Fibroblast of the conjunctiva (primary cell): ENCODE measurements at places on chromosomes 6 and 20.

DNA sequence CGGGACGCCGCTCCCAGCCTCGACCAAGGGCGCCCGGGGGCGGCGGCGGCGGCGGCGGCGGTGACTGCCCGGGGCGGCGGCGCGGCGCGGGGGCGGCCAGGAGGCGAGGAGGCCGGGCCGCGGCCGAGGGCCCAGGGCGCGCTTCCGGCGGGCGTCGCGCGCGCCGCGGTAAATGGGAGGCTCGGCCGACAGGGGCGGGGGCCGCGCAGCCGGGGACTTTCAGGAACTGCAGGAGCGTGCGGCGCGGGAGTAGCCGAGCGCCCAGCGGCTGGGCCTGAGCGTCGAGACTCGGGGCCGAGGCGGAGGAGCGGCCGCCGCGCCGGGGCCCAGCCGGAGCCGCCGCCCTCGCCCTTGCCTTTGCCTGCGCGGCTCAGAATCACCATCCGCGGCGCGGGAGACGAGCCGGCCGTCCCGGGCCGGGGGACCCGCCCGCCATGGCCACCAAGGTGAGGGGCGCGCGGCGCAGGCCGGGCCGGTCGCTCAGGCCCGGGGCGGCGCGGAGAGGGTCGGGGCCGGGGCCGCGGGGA lies at the start of gene SNX9:
Gene SNX9, plus strand, starts transcription at position 246 of the 527 bp plus-strand sequence. Its CDS starts 189 bp downstream, at position 435.
- peak; percentile 46 for DNase-seq

DNA sequence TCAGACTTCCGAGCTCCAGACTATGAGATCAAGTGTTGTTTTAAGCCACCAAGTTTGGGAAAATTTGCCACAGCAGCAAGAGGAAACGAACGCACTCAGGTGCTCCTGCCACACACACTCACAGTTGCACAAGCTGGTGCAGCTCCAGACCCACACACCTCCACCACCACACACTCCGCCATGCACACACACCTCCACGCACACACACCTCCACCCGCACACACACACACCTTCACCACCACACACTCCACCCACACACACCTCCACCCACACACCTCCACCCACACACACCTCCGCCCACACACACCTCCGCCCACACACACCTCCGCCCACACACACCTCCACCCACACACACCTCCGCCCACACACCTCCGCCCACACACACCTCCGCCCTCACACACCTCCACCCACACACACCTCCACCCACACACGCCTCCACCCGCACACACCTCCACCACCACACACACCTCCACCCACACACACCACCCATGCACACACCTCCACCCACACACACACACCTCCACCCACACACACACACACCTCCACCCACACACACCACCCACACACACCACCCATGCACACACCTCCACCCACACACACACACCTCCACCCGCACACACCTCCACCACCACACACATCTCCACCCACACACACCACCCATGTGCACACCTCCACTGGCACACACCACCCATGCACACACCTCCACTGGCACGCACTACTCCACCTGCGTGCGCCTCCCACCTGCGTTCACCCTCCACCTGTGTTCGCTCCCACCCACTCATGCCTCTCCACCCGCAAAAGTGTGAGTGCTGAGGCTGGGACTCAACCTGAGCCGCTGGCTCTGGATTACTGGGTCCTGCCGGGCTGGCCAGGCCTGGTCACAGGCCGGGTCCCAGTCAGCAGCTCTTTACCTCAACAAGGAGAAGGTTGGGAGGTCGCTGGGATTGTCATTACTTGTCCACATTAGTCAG lies 175.6 kb downstream of the BMP7 start:
- DNase-seq: no peak

- DNase-seq: peak; percentile 77
These were observed 32.8 kb upstream of the GMPR start for GRCh38 chr6:16205377-16206144.

GRCh38 chr6:43836507-43837240 lies 66.7 kb downstream of the VEGFA start:
- no peak for DNase-seq

- no peak for DNase-seq
These were observed 49.0 kb upstream of the VSTM2L start for GRCh38 chr20:37853823-37854375.

- no peak for DNase-seq
These were observed 54.8 kb downstream of the PGM3 start for GRCh38 chr6:83138118-83138722.

DNA sequence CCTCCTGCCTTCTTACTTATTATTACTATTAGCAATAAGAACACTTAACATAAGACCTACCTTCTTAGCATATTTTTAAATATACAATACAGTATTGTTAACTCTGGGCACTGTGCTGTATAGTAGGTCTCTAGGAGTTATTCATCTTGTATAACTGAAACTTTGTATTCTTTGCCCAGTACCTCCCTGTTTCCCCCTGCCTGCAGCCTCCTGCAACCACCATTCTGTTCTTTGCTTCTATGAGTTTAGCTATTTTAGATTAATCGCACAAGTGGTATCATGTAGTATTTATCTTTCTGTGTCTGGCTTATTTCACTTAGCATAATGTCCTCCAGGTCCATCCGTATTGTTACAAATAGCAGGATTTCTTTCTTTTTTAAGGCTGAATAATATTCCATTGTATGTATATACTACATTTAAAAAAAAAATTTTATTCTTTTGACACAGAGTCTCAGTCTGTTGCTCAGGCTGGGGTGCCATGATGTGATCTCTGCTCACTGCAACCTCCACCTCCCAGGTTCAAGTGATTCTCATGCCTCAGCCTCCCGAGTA lies 4.4 kb downstream of the C6orf89 start:
- no peak for DNase-seq

GRCh38 chr6:55664591-55665587 lies 85.9 kb upstream of the HMGCLL1 start:
- peak; percentile 34 for DNase-seq

DNA sequence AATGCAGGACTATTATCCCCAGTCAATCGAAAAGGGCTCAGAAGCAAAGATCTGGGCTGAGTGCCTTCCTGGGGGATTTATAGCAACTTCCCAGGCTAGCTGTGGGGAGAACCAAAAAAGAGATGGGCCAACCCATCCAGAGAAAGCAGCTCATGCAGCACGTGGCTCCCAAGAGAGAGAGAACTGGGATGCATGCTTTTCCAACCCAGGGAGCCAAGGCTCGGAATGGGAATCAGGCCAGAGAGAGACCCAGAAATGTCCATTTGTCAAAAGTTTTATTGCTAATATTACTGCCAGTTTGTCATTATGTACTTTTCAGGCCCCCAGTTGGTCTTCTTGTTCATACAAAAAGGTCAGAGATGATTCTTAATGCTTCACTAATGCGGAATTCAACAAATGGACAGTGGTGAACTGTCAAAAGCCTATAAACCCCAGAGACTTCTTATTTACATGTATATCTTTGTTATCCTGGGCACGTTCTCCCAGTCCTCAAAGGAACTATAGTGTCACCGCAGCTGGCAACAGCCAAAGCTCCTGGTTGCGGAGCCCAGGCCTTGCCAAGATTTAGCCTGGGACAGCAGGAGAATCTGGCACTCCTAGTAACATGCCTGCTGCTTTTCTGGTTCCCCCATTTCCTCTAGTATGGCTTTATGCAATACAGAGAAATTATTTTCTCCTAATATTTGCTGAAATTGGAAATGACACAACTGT lies 139.1 kb upstream of the POU3F2 start:
- no peak for DNase-seq

DNA sequence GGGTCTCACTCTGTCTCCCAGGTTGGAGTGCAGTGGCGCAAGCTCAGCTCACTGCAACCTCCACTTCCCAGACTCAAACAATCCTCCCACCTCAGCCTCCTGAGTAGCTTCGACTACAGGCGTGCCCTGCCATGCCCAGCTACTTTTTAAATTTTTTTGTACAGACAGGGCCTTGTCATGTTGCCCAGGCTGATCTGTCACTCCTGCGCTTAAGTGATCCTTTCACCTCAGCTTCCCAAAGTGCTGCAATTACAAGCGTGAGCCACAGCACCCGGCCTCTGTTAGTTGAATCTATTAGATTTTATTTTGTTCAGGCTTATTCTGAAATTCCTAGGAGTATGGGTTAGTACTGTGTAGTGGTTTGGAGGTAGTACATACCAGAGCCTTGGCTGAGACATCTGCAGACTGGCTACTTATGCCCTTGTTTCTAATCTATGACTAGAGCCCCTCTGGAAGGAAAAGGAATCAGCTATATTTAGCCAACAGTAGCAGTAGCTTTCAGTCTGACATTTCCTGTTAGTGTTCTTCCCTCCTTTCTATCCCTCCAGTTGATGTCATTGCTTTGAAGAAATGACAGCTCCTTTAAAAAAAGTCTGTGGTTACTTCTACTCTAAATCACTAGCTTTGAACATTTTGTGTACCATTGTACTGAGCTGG lies 74.4 kb downstream of the ITCH start:
- no peak for DNase-seq

- DNase-seq: no peak
These were observed 9.2 kb downstream of the FGD2 start for GRCh38 chr6:37014667-37015066.

DNA sequence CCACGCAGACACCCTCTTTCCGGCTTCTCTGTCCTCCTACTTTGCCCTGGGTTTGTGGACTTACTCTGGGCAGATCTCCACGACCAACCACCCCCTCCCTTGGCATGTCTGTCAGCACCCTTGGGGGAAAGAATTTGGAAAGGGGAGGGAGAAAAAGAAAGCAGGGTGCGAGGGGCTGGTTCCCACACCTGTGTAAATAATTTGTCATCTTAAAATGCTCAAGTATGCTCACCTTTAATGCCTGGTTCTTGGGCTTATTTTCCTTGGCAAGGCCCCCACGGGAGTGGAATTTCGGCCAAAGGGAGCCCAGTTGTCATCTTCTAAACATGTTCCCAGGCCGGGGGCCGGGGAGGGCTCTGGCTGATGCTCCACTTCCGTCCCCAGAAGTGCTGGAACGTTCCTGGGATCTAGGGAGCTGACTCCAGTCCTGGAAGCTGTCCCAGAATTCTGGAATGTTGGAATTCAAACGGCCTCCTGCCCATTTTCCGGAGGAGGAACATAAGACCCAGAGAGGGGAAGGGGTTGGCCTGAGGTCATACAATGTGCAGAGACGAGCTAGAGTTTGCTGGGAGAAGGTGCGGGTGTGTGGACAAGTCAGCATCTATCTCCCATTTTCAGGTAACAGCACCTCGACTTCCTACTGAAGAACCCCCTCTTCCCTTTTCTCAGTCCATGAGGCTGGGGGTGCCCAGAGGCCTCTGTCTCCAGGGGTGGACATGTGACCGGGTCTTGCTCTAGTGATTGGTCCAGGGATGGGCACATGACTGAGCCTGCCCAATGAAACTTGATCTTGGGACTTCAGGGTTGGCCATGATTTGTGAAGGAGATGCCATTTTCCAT lies 122.3 kb downstream of the CEBPB start:
- DNase-seq: no peak

- DNase-seq: no peak
These were observed 1.1 kb downstream of the ARG1 start for GRCh38 chr6:131574133-131574532.

- no peak for DNase-seq
These were observed 88.6 kb downstream of the PPP1R14C start for GRCh38 chr6:150231525-150231850.

DNA sequence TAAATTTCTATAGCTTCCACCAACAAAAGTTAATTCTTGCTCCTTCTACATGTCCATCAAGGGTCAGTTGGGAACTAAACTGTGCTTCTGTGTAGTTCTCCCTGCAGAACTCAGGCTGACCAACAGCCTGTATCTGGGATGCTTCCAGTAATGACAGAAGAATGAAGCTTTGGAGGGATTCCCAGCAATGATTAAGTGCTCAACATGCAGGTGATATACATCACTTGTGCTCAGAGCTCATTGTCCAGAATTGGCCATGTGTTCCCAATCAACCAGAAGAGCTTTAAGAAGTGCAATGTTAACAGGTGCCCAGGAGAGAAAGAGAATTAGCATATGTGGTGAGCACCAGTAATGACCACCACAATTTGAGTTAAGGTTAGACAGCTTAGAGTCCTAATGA lies 37.4 kb upstream of the SNRPB2 start:
- no peak for DNase-seq

- DNase-seq: no peak
These were observed 72.4 kb downstream of the HFE start for GRCh38 chr6:26159357-26160273.

DNA sequence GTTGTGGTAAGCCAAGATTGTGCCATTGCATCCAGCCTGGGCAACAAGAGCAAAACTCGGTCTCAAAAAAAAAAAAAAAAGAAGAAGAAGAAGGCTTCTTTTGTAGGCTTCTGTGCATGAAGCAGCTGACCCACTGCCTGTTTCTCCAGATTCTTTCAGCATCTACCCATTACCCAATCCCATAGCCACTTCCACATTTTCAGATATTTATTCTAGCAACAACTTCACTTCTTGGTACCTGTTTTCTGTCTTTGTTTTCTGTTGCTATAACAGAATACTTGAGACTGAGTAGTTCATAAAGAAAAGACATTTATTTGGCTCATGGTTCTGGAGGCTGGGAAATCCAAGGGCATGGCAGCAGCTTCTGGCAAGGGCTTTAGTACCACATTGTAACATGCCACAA lies 95.3 kb upstream of the SGK1 start:
- DNase-seq: no peak

GRCh38 chr6:123529843-123530242 lies 106.9 kb downstream of the TRDN start:
- no peak for DNase-seq

DNA sequence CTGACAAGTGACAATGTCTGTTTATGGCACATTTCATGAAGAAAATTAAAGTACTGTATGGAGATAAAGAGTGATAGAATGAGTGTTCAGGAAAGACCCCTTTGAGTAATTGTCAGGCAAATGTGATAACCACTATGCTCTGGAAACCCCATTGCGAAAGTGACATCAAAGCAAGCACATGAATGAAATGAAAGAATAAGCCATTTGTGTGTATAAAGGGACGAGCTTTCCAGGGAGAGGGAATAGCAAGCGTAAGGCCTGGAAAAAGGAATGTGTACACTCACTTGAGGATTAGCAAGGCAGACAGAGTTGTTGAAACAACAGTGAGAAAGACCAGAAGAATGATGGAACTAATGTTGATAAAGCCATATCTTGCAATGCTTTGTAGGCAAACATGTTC lies 490.0 kb downstream of the GRIK2 start:
- no peak for DNase-seq

GRCh38 chr6:75934643-75935472 lies 137.6 kb downstream of the IMPG1 start:
- DNase-seq: peak; percentile 64

GRCh38 chr6:95208621-95209020 lies 368.7 kb upstream of the MANEA start:
- no peak for DNase-seq
